Activated CD4-positive, alpha-beta T cell treated with anti-CD3 and anti-CD28 coated beads for 1 hour (primary cell): ENCODE measurements at places on chromosomes 2 and 18.

DNA sequence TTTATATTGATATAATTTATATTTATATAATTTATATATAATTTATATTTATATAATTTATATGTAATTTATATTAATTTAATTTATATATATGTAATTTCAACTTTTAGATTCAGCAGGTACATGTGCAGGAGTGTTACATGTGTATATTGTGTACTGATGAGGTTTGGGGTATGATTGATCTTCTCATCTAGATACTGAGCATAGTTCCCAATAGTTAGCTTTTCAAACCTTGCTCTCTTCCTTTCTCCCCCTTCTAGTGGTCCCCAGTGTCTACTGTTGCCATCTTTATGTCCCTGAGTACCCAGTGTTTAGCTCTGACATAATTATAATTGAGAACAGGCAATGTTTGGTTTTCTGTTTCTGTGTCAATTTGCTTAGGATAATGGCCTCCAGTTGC lies 1335.3 kb upstream of the CDH2 start:
- no peak for DNase-seq

DNA sequence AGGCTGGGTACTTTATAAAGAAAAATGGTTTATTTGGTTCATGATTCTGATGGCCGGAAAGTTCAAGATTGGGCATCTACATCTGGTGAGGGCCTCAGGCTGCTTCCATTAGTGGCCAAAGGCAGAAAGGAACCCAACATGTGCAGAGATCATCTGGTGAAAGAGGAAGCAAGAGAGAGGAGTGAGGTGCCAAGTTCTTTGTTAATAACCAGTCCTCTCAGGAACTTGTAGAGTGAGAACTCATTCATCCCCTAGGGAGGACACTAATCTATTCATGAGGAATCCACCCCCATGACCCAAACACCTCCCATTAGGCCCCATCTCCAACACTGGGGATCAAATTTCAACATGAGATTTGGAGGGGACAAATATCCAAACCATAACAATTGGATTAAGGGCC lies 17.8 kb upstream of the SERPINE2 start:
- DNase-seq = no peak

DNA sequence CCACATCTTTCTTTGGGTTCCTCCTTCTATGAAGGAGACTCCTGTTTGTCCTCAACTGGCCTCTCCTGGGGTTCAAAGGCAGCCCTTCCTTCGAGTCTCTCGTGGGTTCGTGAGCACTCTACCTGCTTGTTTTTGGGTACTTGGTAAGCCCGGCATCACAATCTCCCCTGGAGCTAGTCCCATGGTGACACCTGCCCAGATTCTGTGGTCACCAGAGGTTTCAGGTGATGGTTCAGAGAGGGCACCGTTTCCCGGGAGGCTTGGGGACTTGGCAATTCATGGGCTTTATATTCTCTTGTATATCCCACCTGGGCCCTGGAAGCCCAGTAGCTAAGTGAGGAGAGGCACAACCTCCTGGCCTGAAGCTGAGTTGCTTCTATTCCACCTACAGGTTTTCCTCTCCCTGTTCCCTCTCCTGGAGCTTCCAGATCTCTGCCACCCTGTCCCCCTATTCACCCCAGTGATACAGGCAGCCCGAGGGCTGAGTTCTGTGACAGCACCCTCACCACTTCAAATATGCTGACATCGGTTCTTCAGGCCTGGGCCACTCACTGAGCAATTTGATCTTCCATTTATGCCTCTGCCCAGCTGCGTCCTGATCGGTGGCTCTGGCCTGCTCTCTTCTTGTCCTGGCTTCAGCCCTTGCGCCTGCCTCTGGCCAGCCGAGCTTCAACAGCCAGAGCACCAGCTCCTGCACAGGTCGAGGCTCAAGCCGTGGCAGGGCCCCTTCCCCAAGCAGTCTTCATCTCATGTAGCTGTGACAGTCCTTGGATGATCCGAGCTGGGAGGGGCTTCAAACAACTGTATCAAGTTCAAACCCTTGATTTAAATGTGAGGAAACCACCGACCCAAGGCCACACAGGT lies 91.5 kb downstream of the MSH2 start:
- no peak for DNase-seq

GRCh38 chr2:179842498-179843153 lies 18.8 kb downstream of the ZNF385B start:
- no peak for DNase-seq

DNA sequence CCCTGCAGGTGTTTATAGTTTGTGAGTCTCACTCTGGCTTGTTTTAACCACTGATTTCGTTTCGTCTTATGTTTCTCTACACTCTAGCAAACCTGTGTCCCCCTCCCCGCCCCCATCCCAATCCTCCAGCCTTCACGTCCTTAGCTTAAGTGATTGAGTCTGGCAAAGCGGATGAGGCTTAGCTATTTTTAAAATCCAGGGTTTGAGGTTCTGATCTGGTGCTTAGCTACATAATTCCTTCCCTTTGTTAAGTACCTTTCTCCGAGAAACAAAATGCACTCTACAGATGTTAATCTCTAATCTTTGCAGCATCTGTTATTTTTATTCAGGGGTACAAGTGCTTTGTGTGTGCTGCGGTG lies 7.8 kb downstream of the AGAP1 start:
- no peak for DNase-seq

DNA sequence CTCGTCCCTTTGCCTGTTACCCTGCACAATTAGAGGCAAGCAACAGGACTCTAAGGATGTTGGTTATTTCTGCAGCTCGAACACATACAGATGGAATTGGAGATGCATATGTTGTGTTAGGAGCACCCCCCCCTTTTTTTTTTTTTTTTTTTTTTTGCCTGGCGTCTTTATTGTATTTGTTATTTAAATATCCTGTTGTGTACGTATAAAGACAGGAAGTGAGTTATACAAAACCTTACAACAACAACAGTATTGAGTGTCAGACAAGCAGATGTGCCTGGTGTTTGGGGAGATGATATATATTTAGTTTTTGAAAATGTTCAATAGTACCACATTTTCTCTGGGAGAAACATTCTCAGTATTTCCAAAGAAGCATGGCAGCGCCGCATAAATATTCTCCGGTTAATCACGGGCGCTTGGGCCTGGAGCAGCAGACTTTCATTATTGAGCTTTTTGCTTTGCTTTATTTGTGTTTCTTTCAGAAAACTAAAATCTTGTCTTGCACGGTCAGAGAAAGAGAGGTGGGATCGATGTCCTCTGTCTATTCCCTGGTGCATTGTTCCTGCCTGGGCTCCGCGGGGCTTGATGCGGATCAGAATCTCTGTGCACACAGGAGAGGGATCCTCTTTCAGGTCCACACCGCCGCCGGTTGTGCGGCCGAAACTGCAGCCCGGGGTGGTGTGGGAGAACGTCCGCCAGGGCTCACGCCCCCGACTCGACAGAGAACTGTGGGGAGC lies 23.2 kb upstream of the ZNF516 start:
- no peak for DNase-seq

- no peak for DNase-seq
These were observed 140.5 kb downstream of the INHBB start for GRCh38 chr2:120486441-120486840.
